NCI-H1092 (cell line): ENCODE measurements at places on chromosomes 11 and 22.

- no peak for DNase-seq
Measured at GRCh38 chr11:131584785-131585592, 214.6 kb downstream of the NTM start.

DNA sequence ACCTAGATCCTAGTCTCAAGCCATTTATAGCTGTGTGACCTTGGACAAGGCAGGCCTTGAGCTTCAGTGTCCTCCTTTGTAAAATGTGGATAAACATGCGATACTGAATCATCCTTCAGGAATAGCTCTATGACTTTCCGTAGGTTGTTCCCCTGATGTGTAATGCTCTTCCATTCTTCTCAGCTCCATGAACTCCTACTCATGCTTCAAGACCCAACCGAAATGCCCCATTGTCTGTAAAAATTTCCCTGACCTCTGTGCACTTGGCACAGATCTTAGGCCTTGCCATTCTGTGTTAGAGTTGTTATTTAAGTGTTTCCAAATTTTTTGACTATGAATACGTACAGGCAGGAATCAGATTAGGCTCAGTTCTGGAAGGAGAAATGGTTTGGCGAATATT, 3.3 kb upstream of the BEST1 start:
- no peak for DNase-seq

GRCh38 chr11:86940122-86940777, 14.9 kb downstream of the FZD4 start:
- no peak for DNase-seq

GRCh38 chr11:97201743-97202612, 812.2 kb downstream of the JRKL start:
- DNase-seq = no peak

GRCh38 chr11:69476509-69476961, 4.9 kb upstream of the LINC01488 start:
- no peak for DNase-seq

DNA sequence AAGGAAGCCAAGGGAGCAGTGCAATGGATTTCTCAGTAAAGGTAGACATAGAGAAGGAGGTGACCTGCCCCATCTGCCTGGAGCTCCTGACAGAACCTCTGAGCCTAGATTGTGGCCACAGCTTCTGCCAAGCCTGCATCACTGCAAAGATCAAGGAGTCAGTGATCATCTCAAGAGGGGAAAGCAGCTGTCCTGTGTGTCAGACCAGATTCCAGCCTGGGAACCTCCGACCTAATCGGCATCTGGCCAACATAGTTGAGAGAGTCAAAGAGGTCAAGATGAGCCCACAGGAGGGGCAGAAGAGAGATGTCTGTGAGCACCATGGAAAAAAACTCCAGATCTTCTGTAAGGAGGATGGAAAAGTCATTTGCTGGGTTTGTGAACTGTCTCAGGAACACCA, 6.6 kb downstream of the TRIM22 start:
- DNase-seq = no peak

GRCh38 chr11:64834723-64835615, 9.5 kb downstream of the CDC42BPG start:
- DNase-seq = no peak

- DNase-seq = no peak
Measured at GRCh38 chr22:28884747-28885350, 1.5 kb downstream of the ZNRF3 start.

DNA sequence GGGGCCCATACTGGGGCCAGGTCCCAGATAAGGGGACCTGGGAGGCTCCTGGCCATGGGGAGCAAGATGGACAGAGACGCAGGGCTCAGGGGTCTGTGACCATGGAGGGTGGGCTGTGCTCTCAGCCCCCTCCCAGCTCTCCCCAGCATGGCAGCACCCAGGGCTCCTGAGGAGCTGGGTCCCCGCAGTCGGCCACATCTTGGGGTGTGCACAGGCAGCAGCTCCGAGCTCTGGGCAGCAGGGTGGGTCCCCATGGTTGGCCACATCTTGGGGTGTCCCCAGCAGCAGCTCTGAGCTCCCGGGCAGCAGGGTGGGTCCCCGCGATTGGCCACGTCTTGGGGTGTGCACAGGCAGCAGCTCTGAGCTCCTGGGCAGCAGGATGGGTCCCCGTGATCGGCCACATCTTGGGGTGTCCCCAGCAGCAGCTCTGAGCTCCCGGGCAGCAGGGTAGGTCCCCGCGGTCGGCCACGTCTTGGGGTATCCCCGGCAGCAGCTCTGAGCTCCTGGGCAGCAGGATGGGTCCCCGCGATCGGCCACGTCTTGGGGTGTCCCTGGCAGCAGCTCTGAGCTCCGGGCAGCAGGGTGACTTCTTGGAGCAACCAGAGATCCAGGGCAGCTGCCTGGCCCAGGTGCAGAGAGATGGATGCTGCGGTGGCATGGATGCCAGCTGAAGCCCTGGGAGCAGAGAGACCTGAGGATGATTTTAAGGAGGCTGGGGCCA, 18.3 kb upstream of the MUC5B start:
- no peak for DNase-seq

DNA sequence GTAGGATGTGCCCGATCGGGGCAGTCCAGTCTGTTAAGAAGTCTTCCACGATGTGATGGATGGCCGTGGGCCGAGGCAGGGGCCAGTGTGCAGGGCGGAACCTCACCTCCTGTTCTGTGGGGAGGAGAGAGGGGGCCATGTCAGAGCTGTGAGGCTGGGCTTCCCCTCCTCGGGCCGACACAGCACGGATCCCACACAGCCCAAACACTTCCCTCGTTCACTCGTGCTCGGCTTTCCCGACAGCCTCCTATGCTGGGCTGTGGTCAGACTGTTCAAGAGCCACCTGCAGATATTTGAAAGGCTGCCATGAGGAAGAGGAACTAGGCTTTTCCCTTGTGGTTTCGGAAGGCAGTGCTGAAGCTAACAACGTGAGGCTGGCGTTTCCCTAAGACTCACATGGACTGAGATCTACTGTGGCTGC, 12.3 kb upstream of the TXN2 start:
- DNase-seq = no peak

- DNase-seq = no peak
Measured at GRCh38 chr22:50459496-50460140, 15.2 kb downstream of the SBF1 start.

DNA sequence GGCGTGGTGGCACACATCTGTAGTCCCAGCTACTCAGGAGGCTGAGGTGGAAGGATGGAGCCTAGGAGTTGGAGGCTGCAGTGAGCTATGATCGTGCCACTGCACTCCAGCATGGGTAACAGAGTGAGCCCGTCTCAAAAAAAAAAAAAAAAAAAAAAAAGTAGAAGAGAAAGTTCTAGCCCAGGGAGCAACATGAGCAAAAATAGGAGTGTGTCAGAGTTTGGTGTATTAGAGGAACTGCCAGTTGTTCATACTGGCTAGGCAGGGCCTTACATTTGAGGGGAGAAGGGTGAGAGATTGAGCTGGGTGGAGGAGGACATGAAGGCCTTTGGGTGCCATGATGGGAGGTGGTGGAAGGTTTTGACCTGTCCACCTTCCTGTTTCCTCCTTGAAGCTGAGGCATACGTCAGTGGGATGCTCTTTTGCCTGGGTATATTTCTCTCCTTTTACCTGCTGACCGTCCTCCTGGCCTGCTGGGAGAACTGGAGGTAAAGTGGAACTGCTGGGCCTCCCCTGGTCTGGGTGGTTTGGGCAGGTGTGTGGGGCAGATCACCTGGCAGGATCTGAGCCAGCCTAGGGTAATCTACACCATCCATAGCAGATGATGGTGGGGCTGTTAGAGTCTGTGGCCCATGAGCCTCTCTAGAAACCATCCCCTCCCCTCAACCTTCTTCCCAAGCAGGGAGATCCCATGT, 7.3 kb downstream of the SIDT2 start:
- no peak for DNase-seq
